ENCODE measurements at places on chromosomes 4 and X.

DNA sequence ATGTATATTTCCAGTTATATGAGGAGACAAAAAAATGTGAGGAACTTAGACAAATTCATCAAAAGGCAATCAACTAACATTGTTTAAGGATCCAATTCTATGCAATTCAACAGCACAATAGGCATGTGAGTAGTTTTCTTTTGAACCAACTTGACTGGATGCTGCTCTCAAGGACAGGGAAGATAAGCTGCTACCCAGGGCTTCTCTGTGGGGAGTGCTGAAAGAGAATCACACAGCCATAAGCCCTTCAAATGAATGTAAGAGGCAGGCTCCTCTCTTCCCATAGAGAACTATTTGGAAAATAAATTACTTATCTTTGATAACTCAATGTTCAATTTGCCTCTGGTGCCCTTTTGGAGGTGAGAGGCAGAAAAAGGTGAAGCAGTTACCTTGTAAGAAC, 1413.6 kb downstream of the PCDH7 start:
- DNase-seq = no peak

GRCh38 chr4:36111172-36111571, 133.1 kb downstream of the ARAP2 start:
- DNase-seq = no peak

DNA sequence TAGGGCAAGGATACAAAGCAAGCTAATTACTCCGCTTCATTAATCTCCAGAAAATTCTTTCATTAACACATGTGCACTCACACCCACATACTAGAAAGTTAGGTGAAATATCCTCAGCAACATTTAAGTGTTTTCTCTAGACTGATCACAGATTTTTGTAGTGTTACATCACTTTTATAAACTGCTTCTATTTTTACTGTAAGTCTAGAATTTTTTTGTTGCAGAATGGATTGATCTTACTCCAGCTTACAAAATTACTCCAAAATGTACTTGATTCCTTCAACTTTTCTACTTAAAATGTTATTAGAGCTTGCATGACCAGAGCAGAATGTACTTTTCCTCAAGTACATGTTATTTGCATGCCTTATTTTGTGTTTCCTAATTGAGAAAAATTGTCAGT, 2325.2 kb downstream of the PCDH7 start:
- no peak for DNase-seq

DNA sequence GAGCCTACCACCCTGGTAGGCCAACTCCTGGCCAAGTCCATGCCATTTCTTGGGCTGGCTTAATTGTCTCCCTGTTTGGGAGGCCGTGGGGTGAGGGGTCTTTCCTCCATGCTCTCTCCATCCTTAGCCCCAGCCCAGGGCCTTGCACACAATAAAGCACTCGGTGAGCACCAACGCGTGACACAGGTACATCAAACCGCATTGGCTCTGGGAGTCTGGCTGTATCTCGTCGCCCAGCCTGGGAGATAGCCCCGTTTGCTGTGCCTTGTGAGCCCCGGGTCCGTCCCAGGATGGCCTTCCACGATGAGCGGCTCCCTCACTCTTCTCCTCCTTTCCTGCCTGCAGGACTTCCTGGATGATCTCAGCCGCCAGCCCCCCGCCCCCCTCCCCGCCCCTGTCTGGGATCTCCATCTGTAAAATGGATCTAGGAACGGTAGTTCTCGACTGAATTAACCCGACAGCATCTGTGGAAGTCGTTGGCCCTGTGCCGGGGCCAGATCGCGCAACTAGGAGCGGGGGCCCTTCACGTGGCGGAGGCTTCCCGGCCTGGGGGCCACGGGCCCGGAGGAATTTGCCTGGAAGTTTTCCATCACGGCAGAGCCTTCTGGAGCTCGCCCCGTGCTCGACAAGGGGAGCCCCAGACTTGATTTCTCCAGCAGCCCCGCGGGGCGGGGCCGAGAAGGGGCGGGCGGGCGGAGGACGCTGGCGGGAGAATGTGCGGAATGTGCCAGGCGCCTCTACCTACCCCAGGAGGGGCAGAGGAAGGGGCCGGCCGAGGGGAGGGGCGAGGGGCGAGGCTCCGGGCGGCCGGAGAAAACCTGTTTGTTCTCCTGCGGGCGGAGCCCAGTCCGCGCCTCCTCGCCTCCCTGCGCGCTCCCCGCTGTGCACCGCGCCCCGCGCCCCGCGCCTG, at the start of gene ZNF185:
Gene ZNF185, plus strand, starts transcription at position 846 of the 910 bp plus-strand sequence. CDS start 16,423 bp downstream, outside the sequence.
- DNase-seq = no peak
